ENCODE measurements at places on chromosomes 13 and 19. TPM values are rescaled to one million over a fixed set of nuclear protein-coding genes. Genes with fewer than 3 reads are reported as not detected.

GRCh38 chr13:51501096-51501495 lies 48.3 kb upstream of the INTS6 start:
- no peaks in the 10 kb centered on the region for H3K36me3 ChIP-seq
- no peak overlapping the region for H3K27ac ChIP-seq
- DNase-seq, result no peak
- H3K4me1 ChIP-seq, result no peaks in the 10 kb centered on the region

GRCh38 chr13:40153516-40153915 lies 498.1 kb downstream of the COG6 start:
- H3K4me3 ChIP-seq, result no peak overlapping the region
- no peaks in the 10 kb centered on the region for H3K27me3 ChIP-seq
- no peak overlapping the region for H3K27ac ChIP-seq
- no peaks in the 10 kb centered on the region for H3K4me1 ChIP-seq

GRCh38 chr13:72727417-72728289 lies at the start of the genes BORA and MZT1:
Gene BORA (plus strand): TSS chr13:72727923. CDS start chr13:72728941, 1,018 bp downstream.
Gene MZT1 (minus strand): TSS chr13:72727629. CDS start chr13:72727602, 27 bp downstream.
- no peaks in the 10 kb centered on the region for H3K36me3 ChIP-seq
- peak; percentile 97 for DNase-seq
- peaks cover 10% of the 10 kb centered on the region for H3K4me1 ChIP-seq

- H3K27ac ChIP-seq, result no peak overlapping the region
- no peak for DNase-seq
- H3K4me1 ChIP-seq, result no peaks in the 10 kb centered on the region
Observed at GRCh38 chr13:112675366-112675756, 14.5 kb upstream of the ATP11A start.

DNA sequence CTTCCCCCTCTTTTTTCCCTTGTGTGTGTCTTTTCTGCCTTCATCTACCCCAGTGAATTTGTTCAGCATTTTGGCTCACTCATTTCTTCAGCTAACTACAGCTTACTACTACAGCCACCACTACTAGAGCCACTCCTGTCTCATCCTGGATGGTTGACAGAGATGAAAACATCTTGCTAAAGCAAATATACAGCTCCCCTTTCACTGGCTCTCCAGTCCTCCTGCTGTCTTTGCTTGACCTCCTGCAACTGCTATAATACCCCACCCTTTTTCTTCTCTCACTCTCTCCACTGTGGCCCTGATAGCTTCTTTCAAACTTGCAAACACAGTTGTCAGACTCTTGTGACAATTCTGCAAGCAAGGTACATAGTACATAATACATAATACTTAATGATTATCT lies 523.6 kb downstream of the DCT start:
- no peak overlapping the region for H3K27ac ChIP-seq
- no peak for DNase-seq
- no peaks in the 10 kb centered on the region for H3K4me1 ChIP-seq
- H3K36me3 ChIP-seq, result no peaks in the 10 kb centered on the region
- H3K4me3 ChIP-seq, result no peak overlapping the region

GRCh38 chr19:53883741-53884140 lies 1.7 kb downstream of the PRKCG start:
- H3K4me1 ChIP-seq, result peaks cover 54% of the 10 kb centered on the region
- DNase-seq, result no peak
- no peaks in the 10 kb centered on the region for H3K36me3 ChIP-seq

DNA sequence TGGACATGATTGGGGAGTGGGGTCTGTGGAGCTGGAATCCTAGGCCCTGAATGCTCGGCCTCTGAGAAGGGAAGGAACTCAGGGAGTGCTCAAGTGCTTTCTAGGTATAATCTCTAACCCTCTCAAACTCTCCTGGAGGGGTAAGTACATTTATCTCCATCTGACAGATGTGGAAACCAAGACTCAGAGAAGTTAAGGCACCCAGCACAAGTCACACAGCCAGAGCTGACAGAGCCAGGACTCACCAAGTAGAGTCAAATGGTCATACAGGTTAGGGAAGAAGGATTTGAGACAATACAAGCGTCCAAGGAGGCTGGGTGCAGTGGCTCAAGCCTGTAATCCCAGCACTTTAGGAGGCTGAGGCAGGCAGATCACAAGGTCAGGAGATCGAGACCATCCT lies 12.9 kb upstream of the LYPD3 start:
- peaks cover 12% of the 10 kb centered on the region for H3K4me1 ChIP-seq
- H3K27ac ChIP-seq, result no peak overlapping the region
- no peak overlapping the region for H3K4me3 ChIP-seq

- no peak overlapping the region for H3K4me3 ChIP-seq
- no peak overlapping the region for H3K27ac ChIP-seq
- no peaks in the 10 kb centered on the region for H3K4me1 ChIP-seq
Observed at GRCh38 chr13:108795841-108796240, 166.4 kb downstream of the MYO16 start.

DNA sequence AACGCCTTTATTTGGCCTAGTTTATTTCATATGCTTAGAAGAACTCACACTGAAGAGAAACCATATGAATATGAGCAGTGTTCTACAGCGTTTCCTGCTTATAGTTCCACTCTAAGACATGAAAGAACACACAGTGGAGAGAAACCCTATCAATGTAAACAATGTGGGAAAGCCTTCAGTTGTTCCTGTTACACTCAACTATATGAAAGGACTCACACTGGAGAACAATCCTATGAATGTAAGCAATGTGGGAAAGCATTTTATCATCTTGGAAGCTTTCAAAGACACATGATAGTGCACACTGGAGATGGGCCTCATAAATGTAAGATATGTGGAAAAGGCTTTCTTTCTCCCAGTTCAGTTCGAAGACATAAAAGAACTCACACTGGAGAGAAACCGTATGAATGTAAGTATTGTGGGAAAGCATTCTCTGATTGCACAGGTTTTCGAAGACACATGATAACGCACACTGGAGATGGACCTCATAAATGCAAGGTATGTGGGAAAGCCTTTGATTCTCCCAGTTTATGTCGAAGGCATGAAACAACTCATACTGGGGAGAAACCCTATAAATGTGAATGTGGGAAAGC lies 13.7 kb downstream of the ZNF441 start:
- H3K27ac ChIP-seq, result no peak overlapping the region
- H3K27me3 ChIP-seq, result no peaks in the 10 kb centered on the region
- no peaks in the 10 kb centered on the region for H3K4me1 ChIP-seq
- DNase-seq, result no peak
- no peak overlapping the region for H3K4me3 ChIP-seq

DNA sequence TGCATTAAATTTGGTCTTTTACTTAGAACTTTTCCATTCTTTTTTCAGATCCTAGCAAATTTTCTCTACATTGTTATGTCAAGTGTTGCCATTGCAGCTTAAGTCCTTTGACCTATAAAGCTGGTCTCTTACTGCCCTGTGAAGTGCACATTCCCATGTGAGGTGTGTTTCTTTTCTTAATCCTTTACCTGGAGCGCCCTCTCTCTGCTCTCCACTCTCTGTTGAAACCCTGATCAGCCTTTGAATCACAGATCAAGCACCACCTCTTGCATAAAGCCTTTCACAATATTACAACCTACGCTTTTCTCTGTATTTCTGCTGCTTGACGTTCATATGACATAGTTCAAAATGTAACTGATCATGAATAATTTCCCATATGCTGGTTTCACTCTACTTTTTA lies 84.8 kb downstream of the PCDH17 start:
- DNase-seq, result no peak
- no peaks in the 10 kb centered on the region for H3K4me1 ChIP-seq
- H3K36me3 ChIP-seq, result no peaks in the 10 kb centered on the region

DNA sequence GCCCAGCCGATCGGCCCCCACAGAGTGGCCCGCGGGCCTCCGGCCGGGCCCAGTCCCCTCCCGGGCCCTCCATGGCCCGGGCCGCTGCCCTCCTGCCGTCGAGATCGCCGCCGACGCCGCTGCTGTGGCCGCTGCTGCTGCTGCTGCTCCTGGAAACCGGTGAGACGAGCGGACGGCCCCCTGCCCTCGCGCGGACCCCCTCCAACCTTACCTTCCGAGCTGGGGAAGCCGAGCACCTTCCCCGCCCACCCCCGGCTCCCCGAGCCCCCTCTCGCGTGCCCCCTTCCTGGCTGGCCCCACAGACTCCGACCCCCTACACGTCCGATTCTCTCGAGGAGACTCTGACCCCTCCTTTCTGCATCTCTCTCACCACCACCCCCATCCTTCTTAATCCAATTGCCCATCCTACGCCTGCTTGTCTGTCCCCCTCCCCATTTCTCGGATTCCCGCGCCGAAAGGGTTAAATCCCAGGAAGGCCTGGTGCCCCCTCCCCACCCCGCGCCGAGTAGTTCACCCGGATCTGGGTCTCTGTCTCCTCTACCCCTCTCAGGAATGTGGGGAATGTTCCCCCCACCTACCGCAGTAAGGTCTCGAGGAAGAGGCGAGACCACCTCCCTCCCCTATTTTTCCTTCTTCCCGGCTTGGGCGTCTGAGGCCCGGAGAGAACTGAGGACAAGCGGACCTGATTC lies 502 bp downstream of the NECTIN2 start:
- peaks cover 58% of the 10 kb centered on the region for H3K27me3 ChIP-seq
- peak overlapping the region; percentile 75 for H3K27ac ChIP-seq
- peaks cover 12% of the 10 kb centered on the region for H3K4me1 ChIP-seq
- peak overlapping the region; percentile 43 for H3K4me3 ChIP-seq
- DNase-seq, result no peak

- no peaks in the 10 kb centered on the region for H3K27me3 ChIP-seq
- H3K27ac ChIP-seq, result no peak overlapping the region
- no peak for DNase-seq
- H3K4me3 ChIP-seq, result no peak overlapping the region
Observed at GRCh38 chr13:88675347-88675996, 1004.3 kb downstream of the SLITRK5 start.

GRCh38 chr13:30727491-30728355 lies 7.6 kb upstream of the ALOX5AP start:
- no peak overlapping the region for H3K4me3 ChIP-seq
- no peaks in the 10 kb centered on the region for H3K36me3 ChIP-seq

- H3K4me1 ChIP-seq, result no peaks in the 10 kb centered on the region
- peaks cover 3% of the 10 kb centered on the region for H3K36me3 ChIP-seq
- H3K27me3 ChIP-seq, result no peaks in the 10 kb centered on the region
- no peak for DNase-seq
- no peak overlapping the region for H3K4me3 ChIP-seq
Observed at GRCh38 chr13:21538280-21538679, 65.7 kb downstream of the MICU2 start.

DNA sequence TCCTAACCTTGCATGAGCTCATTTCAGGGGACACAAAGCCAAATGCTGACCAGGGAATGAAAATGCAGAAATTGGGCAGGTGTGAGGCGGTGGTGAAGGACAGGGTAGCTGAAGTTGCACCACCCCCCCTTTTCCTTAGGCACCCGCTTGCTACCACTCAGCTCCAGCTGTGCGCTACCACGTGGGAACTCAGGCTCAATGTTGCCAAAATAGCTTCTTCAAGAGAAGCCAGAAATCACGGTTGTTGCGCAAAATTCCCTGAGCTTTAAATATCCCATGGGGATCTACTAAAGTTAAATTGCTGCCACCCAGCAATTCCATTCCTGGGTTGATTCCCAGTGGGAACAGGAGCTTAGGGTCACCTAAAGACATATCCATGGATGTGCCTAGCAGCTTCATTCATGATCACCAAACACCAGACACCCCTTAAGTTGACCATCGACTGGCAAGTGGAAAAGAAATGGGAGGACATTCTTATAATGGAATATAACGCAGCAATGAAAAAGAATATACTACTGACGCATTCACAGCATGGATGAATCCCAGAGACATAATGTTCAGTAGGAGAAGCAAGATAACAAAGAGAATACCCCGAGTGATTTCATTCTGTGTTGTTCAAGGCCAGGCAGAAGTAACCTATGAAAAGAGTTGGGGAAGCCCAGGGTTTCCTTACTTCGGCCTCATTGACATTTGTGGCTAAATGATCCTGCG lies 12.8 kb upstream of the ADGRL1 start:
- no peak overlapping the region for H3K27ac ChIP-seq
- no peak overlapping the region for H3K4me3 ChIP-seq
- H3K27me3 ChIP-seq, result no peaks in the 10 kb centered on the region
- no peak for DNase-seq
- no peaks in the 10 kb centered on the region for H3K36me3 ChIP-seq
- no peaks in the 10 kb centered on the region for H3K4me1 ChIP-seq

DNA sequence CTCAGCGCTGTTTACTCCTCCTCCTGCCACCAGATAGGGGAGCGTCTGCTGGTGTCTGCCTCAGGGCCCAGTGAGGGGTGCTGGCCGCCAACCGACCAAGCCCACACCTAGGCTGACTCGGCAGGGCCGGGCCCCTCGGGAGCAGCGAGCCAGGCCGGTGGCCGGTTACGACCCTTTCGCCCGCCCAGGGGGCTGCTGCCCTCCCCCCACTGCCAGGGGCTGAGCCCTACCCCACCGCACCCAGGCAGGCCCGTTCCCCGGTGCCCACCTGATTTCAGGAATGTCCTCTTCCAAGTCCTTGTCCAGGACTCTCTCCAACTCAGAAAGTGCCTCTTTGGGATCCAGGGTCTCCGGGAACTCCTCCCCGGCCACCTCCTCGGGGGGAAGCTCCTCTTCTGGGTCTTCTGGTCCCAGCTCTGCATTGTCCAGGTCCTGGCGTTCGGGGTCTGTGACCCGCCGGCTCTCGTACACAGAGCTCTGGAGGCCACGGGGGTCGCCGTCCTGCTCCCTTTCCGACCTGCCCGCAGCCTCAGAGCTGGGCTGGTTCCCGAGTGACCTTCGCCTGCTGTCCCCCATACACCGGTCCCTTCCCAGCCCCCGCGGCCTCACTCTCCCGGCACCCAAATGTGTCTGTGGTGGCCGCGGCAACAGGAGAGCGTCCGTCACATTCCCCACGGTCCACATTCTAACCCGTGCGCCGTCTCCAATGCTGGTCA lies 31.0 kb upstream of the MIER2 start:
- DNase-seq, result no peak
- H3K27me3 ChIP-seq, result peaks cover 6% of the 10 kb centered on the region
- H3K36me3 ChIP-seq, result no peaks in the 10 kb centered on the region

DNA sequence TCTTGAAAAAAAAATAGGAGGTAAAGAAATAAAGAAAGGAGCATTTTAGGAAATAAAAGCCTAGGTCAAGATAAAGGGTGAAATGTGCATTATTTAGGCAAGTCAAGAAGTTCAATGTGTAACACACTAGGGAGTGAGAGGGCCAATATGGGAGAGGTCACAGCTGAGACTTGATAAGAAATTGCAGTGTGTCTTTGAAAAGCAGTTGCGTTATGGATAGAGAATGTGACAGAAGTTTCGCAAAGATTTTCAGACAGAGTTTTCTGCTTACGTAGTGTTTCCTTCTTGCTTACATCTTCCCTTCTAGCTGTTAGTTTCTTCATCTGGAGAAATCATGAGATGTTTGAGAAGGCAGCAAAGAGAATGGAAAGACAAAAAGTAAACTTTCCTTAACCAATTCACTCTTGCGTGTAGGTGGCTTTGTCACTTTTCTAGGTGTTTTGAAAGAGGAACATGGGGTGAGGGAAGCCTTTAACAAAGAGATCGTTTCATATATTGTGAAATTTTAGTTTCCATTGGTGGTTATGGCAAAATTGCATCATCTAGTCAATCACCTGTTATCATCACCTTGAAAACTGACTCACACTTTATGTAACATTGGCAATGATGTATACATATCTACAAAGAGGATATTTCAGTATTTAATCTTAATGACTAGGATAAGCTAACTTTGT lies 975.5 kb downstream of the OLFM4 start:
- DNase-seq, result no peak
- no peak overlapping the region for H3K4me3 ChIP-seq
- H3K27me3 ChIP-seq, result no peaks in the 10 kb centered on the region

The ZNF837 gene
- 3.8 TPM for total RNA-seq

The NOVA2 gene
- 0.09 TPM for total RNA-seq

The MYH14 gene
- 1.6 TPM for total RNA-seq

The FAAP24 gene
- 1.8 TPM for total RNA-seq

The F2RL3 gene
- total RNA-seq, result 0.19 TPM

All from thymus (tissue), 14 donors.